ENCODE measurements at places on chromosomes 1 and 21.

GRCh38 chr1:166066107-166066506 lies 100.7 kb downstream of the FAM78B start:
- DNase-seq = no peak

GRCh38 chr1:185401019-185401418 lies 84.0 kb upstream of the IVNS1ABP start:
- no peak for DNase-seq

DNA sequence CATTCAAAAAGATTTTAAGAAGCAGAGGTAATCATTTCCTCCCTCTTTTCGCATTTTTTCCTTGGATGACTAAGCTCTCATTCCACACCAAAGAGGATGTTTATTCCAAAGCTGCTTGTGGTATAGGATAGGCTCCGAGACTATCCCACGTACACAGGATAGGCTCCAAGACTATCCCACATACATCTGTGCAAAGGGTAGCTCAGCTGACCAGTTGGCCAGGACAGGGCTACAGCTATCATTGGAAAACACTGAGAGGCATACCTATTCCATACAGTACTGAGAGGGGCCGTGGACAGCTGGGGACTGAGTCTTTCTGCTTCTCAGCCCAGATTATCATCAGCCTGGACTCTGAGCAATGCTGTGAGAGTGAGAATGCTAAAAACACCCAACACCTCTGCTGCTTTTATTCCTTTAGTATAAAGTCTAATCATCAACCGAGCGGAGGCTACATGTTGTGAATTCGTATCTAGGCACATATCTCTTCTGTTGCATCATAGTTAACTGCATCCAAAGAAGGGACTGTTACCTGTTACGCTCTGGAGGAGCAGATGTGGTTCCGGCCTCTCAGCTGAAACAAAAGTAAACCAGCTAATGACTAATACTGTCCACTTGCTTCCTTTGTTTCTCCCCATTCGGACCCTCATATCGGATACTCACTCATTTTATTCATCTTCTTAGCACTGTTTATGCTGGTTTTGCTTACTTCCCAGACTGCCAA lies 141.0 kb downstream of the TNFSF18 start:
- DNase-seq = no peak

GRCh38 chr1:30354410-30354809 lies 369.0 kb downstream of the MATN1 start:
- no peak for DNase-seq

DNA sequence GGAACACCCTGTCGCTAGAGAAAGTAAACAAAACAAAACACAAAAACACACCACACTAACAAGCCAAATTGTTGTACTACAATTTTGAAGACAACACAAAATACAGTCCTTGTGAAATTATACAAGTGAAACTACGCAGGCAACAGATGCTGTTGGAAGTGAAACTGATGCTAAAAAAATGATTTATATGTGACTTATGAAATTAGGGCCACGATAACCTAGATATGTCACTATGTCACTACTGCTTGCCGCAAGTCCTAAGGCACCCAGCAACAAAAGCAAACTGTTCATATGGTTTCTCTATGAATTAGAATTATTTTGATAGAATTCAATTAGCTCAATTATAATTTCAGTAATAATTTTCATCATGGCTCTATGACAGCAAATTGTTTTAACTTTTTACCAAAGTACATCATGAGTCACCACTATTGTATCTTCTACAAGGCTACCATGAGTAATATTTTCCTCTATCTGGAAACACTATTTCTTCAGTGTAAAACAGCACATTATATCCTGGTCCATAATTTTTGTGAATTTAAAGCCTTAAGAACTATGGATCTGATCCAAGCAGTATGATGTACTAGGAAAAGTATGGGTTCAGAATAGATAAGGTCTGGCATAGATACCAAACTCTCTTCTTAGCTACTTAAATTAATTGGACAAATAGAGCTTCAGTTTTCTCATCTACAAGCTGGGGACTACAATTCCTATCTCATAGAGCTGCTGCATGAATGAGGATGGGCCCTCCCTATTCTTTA lies 216.3 kb downstream of the COL11A1 start:
- no peak for DNase-seq

- no peak for DNase-seq
Measured at GRCh38 chr1:240658312-240658960, 46.5 kb upstream of the GREM2 start.

GRCh38 chr1:98467586-98467985 lies 193.9 kb upstream of the SNX7 start:
- DNase-seq = no peak

DNA sequence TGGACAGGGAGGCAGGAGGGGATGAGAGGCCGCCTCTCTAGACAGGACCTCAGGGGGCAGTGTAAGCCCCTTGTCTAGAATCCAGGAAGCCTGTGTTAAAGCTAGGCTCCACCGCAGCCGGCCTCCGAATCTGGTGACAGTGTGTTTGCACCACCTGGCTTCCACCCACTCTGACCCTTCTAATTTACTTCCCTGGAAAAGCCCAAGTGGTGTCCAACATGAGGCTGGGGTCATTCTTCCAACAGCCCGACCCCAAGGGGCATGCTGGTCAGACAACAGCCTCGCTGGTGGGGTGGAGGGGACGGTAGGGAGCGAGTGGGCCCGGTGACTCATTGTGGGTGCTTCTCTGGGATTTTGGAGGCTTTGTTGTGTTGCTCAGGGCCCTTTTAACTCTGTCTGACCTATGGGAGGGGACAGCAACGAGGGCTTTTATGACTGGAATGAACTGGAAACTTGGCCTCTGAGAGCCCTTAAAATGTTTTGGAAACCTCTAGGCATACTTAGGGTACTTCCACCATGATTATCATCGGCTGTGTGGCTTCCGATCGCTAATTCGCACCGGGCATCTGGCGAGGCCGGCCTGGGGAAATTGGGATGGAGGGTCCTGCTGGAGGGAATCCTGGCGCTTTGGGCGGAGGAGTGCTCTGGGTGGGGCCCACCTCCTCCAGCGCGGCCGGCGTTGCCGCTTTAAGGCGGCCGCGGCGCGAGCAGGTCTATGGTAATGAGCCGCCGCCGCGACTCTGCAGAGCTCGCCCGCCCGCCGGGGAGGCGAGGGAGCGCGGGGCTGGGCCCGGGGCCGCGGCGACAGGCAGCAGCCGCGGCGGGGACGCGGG lies at the start of gene CELSR2:
Gene CELSR2, plus strand, starts transcription at position 743 of the 833 bp plus-strand sequence. CDS start 541 bp downstream, outside the sequence.
- no peak for DNase-seq

- no peak for DNase-seq
Measured at GRCh38 chr1:168414914-168415313, 128.9 kb downstream of the XCL2 start.

DNA sequence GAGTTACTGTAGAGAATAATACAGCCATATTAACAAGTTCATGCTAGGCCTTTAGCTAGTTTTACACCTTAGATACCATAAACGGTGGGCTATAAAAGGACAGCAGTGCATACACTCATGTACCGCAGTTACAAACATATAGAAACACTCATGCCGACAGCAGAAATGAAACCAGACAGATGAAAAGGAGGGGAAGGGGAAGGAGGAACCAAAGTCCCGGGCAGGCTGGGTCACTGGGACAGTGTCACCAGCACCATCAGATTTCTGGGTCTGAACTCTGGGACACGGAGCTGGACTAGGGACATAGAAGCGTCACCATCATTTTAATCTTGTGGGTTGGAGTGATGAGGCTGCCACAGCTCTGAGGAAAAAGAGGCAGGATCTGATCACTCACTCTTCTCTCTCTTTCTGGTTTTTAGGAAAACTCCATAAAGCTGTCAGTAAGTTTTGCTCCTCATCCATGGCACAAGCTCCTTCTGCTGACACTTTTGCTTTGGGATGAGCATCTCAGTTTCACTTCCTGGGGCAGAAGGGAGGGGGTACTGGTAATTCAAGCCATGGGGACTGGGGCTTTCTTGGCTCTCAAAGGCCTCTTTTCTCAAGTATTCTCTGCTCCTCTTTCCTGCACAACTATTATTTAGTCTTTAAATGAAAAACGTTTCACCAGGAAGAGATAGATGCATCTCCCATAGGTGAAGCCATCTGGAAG lies 7.8 kb upstream of the ZNF691 start:
- DNase-seq = no peak

GRCh38 chr1:9093091-9093490 lies 23.7 kb upstream of the SLC2A5 start:
- DNase-seq = no peak

- no peak for DNase-seq
Measured at GRCh38 chr1:63787875-63788274, 14.1 kb downstream of the ROR1 start.

DNA sequence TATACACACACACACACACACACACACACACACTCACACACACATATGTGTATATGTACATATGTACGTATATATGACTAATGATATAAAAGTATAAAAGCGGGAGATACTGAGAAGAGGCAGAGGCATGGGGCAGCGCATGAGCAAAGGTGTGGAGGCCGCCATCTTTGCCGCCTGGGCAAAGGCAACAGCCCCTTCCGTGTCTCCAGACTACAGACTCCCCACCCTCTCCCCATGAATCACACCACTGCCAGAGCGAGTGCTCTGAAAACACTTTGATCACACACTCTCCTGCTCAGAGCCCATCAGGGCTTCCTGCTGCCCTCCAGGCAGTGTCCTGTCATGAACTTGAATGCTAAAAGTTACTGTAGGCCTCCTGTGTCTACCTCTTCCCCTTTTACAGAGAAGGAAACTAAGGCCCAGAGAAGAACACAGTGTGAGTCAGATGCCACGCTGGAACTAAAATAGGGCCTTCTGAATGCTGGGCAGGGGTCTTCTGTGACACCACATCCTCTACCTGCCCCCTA lies 54.7 kb upstream of the SSBP3 start:
- DNase-seq = no peak

GRCh38 chr1:214165850-214166374 lies 115.0 kb upstream of the SMYD2 start:
- no peak for DNase-seq

GRCh38 chr1:119048624-119049404 lies 60.7 kb upstream of the TBX15 start:
- no peak for DNase-seq

DNA sequence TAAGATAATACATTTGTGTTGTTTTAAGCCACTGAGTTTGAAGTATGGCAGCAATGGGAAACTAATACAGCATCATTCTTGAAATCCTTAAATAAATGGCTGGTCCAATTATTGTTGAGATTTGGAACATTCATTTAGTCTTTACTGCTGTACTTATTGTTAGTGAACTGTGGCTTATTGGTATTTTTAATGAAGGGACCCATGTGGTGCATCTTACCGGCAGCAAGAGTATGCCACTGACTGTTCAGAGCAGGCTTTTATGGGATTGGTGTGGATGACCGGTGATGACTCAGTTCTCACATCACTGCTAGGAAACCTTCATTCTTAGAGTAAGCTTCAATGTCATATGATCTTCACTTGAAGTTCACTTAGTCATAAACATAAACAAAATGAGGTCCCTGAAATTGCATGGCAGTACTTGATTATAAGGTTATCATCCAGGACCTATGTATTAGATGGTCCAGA lies 31.5 kb downstream of the PRKAA2 start:
- no peak for DNase-seq

DNA sequence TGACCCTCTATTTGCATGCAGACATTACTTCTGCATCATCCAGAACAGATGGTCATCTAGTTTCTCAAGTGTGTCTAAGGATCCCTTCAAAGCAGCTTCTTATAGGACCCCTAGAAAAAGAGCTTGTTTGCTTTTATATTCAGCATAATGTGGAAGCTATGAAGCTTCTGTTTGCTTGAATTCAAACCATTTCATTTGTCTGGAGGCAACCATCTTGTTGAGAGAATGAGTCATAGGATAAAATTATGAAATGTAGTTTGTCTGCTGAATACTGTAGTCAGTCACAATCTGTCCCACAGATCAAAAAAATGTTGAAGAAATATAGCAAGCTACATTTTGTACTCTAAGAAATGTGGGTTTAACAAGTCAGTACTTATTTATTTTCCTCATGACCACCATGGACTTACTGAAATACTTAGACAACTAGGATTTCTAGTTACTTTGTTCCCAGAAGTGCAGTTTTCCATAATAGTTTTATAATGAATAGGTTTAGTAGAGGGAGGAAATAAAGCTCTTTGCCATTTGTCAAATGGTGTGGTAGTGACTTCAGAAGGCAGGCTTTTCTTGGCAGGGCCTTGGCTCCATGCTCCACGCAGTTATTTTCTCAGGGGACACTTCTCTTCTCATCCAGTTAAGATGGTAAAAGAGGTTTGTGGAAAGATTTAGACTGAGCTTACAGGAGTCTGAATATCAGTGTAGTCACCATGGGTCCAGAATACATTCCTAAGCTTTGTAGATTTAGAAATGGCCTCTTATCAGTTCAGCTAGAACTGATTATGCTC lies 74.8 kb upstream of the DEPDC1 start:
- no peak for DNase-seq

DNA sequence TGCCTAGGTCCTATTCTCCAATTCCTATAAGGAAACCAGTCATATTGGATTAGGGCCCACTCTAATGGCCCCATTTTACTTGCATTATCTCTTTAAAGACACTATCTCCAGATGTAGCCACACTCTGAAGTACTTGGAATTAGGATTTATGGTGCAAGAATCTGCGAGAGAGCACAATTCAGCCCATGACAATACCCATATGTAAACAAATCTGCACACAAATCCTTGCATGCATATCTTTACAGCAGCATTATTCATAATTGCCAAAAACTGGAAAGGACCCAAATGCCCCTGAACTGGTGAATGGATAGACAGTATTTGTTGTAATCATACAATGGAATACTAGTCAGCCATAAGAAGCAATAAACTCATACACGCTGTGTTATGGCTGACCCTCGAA lies 229.8 kb upstream of the ADAMTS5 start:
- no peak for DNase-seq

DNA sequence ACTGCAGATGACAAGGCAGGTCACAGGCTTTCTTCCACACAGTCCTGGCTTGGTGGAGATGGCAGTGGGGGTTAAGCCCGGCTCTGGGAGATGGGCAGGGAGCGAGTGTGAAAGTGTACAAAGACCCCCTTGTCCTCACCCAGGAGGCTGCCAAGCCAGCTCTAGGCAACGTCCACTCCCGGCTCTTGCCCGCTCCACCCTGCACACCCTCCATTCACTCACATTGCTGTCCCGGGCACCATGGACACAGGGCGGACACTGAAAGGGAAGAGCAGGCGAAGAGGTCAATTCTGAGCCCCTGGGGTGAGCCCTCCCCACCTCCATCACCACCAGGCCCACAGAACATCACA lies 8.9 kb downstream of the COL16A1 start:
- DNase-seq = no peak
